ENCODE measurements at places on chromosomes 12 and 14.

- no peak for DNase-seq
Observed at GRCh38 chr14:48275301-48275700, 599.9 kb upstream of the MDGA2 start.

DNA sequence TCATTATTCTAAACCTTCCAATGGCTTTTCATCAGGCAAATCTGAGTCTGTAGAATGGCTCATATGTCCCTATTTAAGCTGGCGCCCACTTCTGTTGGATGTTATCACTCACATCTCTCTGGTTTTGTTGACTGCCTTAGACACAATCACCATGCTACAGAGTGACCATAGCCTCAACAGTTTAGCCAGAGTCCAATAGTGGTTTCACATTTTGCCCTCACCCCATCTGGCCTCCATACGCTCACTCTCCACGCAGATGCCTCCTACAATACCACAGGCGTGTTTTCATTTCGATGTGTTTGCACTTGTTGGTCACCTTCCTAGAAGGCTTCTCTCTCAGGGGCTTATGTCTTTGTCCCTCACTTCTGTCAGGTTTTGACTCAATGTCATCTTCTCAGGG, 3.4 kb downstream of the KLRB1 start:
- no peak for DNase-seq

GRCh38 chr14:104382361-104383087, 197.0 kb upstream of the C14orf180 start:
- no peak for DNase-seq

GRCh38 chr14:106417224-106418049, 891.1 kb downstream of the TMEM121 start:
- peak; percentile 87 for DNase-seq

DNA sequence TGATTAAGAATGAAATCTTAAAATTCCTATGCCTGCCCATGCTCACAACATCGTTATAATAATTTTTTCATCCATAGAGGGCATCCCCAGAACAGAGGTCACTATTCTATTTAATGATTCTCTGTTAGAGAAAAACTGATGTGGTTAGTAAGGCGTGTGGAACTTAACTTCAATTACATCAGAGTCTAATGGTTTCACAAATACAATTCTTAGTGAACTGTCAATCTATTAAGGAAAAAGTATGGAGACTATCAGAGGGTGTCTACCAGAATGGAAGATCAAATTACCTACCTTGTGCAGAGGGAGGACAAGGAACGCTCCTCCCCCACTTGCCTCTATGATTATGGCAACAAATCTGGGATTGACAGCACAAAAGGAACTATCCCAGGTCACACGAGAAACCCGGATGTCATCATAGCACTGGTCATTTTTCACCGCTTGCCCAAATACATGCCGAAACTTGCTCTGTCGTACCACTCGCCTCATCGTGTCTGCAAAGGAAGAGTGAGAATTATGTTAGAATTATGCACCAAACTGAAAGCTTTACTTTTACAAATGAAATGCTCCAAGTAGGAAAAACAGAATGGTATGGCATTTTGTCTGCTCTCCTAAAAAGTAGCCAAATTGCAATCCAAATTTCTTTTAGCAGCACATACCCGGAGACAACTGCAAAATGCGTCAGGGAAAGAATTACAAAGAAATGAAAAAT, 30.3 kb downstream of the CORO1C start:
- DNase-seq = no peak
